ENCODE measurements at places on chromosomes 5 and 9. TPM values are rescaled to one million over a fixed set of nuclear protein-coding genes. Genes with fewer than 3 reads are reported as not detected.

BNC2 gene
- total RNA-seq = 4.7 TPM

KDM3B gene
- total RNA-seq = 47.6 TPM

SURF4 gene
- 210 TPM for total RNA-seq

BICD2 gene
- 33.7 TPM for total RNA-seq

KIF24 gene
- 4.1 TPM for total RNA-seq

CDH6 gene
- 0.10 TPM for total RNA-seq

LIX1 gene
- total RNA-seq = not detected

CCL27 gene
- total RNA-seq = not detected

AJM1 gene
- 3.5 TPM for total RNA-seq

ADRB2 gene
- total RNA-seq = 0.61 TPM

IFNE gene
- 2.2 TPM for total RNA-seq

NDUFA8 gene
- 104 TPM for total RNA-seq

FBLL1 gene
- not detected for total RNA-seq

CAPSL gene
- not detected for total RNA-seq

MPDZ gene
- 12.0 TPM for total RNA-seq

IL9 gene
- total RNA-seq = not detected

PCDHGB1 gene
- 2.1 TPM for total RNA-seq

CD72 gene
- total RNA-seq = 0.06 TPM

C5orf58 gene
- total RNA-seq = not detected

ISL1 gene
- total RNA-seq = not detected

PTGES gene
- total RNA-seq = 100 TPM

EQTN gene
- total RNA-seq = not detected

PCDHB15 gene
- 0.06 TPM for total RNA-seq

TRIO gene
- 114 TPM for total RNA-seq

FAM120AOS gene
- total RNA-seq = 51.4 TPM

FAM221B gene
- total RNA-seq = not detected

SPATA31A3 gene
- not detected for total RNA-seq

SH3TC2 gene
- 0.29 TPM for total RNA-seq

SLC28A3 gene
- total RNA-seq = not detected

SLC6A3 gene
- total RNA-seq = 0.17 TPM

FOXI1 gene
- not detected for total RNA-seq

SPATA31A6 gene
- total RNA-seq = not detected

PTTG1 gene
- total RNA-seq = 209 TPM

ZNF300 gene
- 3.0 TPM for total RNA-seq

FAM200C gene
- 2.7 TPM for total RNA-seq

ASTN2 gene
- total RNA-seq = 5.8 TPM

MAP1B gene
- total RNA-seq = 45.2 TPM

PCDHAC2 gene
- total RNA-seq = 3.0 TPM
